Daoy (cell line): ENCODE measurements at places on chromosomes 16 and 17. TPM values are rescaled to one million over a fixed set of nuclear protein-coding genes. Genes with fewer than 3 reads are reported as not detected.

Gene HCRT
- total RNA-seq: not detected in 2 replicates

Gene ACE
- total RNA-seq: 0.29 TPM in 1 of 2 replicates, not detected in the other

Gene KRTAP16-1
- not detected in 2 replicates for total RNA-seq

Gene EFNB3
- 1.0 and 2.1 TPM in 2 replicates for total RNA-seq

Gene KCNH6
- not detected in 2 replicates for total RNA-seq

- no peak for DNase-seq
Observed at GRCh38 chr16:8686879-8687278, 12.5 kb downstream of the ABAT start.

DNA sequence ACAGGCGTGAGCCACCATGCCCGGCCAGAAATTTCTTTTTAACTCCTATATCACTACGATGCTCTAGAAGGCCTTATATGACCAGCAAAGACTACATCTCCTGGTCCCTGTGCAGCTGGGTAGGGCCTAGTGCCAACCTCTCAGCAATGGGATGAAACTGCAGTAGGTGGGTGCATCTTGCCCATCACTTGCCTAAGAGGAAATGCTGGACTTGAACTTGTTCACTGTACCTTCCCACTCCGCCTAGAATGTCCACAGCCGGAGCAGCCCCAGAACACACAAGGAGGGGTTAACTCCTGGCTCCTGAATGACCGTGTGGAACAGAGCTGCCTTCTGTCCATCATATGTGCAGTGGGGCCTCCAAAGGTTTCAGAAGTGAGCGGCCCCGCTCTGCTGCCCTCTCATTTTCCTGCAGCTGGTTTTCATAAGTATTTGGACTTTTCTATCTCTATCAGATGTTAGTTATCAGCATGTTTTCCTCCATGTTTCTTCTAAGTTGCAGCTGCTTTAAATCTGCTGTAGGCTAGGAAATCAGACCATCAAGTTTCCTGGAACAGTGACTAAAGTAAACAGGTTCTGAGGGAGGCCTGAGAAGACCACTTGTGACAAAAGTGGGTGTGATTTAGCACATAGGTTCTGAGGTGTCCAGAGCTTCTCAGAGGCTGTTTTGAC lies 52.5 kb downstream of the WSB1 start:
- no peak for DNase-seq

DNA sequence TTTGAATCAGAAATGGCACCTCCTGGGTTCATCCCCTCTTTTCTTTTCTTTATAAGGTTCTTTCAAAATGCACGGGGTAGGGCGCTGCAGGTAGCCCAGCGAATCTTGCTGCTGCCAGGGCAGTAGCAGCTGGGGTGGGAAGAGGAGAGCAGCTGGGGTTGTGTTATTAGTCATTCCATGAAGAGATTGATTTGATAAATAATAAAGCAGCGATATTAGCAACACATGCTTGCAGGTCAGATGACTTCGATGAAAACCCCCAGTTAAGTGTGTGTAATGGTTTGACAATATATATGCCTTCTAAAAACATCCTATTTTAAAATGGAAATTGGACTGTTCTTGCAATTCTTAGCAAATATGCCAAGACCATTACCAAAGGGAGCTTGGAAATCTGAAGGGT lies 200.7 kb downstream of the CCDC182 start:
- no peak for DNase-seq

DNA sequence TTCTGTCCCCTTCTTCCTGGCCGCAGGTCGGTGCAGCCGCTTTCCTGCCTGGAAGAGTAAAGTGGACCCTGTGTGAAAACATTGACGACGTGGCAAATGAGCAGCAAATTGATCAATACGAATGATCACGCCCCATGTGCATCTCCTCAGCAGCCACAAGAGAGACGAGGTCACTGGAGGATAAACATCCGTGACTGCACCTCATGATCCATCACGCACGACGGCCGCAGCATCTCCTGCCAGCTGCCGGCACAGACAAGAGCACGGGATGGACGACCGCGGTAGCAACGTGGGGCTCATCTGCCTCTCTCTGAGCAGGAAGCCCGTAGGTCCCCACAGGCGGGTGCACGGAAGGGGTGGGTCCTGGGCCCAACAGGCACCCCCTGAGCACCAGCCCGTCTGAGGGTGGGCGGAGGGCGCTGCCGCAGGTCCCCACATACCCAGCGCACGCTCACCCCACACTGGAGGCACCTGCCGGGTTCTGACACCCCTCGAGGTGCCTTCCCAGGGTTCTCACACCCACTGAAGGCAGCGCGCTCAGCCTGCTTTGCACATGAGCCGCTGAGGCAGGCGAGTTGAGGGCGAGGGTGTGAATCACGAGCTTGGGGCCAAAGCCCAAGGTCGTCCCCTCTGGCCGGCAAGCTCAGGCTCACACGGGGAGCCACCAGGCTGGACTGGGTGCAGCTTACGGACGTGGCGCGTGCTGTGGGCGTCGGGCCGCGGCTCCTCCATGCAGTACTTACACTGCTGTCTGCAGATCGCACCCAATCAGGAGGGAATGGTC lies 12.3 kb upstream of the CDH15 start:
- DNase-seq: no peak

DNA sequence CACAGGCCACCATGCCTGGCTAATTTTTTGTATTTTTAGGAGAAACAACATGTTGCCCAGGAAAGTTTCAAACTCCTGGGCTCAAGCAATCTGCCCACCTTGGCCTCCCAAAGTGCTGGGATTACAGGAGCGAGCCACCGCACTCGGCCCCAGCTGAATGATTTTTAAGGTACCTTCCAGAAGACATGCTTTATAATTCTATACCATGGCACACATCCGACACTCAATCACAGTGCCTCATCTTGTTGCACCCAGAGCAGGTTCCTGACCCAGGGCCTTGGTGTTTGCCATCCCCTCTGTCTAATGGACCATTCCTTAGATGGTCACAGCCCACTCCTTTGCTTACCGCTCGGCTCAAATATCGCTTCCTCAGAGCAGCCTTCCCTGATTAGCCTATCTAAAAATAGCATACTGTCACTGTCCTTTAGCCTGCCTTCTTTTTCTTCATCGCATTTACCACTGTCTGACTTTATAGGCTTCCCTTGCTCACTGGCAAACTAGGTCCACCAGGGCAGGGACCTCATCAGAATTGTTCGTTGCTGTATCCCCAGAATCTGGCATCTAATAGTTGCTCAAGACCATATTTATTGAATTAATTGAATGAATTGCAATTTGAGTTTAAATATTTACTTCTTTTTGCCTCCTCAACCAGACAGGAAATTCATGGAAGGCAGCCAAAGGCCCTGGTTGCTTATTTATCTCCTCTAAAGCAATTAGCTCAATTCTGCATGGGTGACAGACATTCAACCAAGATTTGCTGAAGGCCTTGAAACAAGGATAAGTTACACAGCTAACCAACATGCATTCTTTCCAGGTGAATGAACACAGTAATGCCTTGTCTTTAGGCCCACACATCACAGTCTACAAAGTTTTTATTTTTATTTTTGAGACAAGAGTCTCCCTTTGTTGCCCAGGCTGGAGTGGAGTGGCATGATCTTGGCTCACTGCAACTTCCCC lies 6.3 kb upstream of the TENT4B start:
- DNase-seq: no peak

- DNase-seq: no peak
Observed at GRCh38 chr16:58906981-58907715, 173.0 kb upstream of the GOT2 start.

- peak; percentile 70 for DNase-seq
Observed at GRCh38 chr17:29115961-29116803, 64.0 kb downstream of the MYO18A start.

DNA sequence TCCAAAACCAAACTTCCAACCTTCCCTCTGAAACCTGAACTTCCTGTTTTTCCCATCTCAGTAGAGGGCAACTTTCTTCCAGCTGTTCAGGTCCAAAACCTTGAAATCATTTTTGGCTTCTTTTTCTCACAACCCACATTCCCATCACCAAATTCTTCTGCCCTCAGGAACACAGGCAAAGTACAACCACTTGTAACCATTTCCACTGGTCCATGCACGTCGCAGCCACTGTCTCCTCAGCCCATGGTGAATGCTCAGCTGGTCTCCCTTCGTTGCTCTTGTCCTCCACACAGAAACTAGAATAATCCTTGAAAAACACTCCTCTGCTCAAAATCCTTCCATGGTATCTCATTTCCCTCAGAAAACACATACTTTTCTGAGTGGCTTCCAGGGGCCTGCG lies 3.7 kb upstream of the ADAT1 start:
- no peak for DNase-seq

DNA sequence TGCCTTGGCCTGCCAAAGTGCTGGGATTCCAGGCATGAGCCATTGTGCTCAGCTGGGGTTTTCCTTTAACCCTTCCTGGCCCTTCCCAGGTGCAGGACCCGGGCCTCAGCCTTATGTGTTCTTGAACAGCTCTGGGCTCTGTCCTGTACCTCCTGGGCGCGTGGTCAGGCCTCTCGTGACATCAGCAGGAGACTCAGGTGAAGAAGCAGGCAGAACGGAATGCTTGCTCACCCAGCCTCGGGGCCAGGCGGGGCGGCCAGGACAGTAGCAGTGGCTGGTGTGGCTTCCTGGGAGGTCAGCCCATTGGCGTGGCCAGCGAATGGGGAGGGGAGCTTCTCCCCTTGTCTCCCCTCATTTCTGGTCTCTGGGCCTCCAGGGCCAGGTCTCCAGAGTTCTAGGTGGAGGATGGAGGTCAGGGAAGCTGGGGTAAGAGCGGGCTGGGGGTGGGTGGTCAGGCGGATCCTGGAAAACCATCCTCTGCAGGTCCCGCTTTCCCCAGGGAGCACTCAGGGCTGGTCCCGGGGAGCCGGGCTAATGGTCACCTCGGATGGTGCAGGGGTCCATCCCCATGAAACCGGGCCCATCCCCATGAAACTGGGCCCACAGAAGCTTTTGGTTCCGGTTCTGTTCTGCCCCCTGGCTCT lies 281.5 kb downstream of the SEC14L1 start:
- DNase-seq: peak; percentile 72

DNA sequence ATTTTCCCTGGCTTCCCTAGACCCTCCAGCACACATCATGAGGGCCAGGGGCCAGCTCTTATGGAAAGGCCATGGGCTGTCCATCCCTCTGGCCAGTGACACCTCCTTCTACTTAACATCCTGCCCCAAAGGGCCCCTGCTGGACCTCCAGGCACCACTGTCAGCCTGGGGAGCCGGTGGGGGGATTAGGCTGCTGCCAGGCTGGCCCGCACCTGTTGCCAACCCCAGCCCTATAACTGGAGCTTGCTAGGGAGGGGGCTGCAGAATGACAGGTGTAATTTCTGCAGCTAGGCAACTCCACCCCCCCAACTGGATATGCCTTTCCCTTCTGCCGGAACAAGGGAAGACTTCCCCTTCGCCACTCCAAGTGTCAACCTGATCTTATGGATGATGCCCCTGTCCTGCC lies 12.5 kb downstream of the RARA start:
- DNase-seq: no peak

- no peak for DNase-seq
Observed at GRCh38 chr17:77566151-77566550, 392.4 kb upstream of the TNRC6C start.

DNA sequence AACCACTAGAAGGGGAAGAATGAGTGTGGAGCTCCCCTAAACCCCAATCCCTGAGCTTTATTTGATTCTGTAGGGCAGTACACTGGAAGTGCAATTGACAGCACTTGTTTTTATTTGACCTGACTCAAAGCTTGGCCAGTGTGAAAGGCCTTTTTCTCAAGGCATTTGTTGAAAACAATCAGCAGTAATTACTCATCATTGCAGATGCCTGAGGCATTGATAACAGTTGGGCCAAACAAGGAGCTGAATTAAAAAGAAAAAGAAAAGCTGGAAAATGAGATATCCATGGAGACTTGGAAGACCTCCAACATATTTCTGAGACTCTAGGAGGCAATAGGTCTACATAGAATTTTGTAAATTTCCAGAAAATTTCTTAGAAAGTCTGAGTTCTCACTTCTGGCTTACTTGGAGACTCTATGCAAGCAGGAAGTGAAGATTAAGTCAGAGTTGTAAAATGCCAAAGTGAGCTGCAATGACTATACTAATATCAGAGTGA lies 200.8 kb upstream of the KCNJ16 start:
- DNase-seq: peak; percentile 7

GRCh38 chr17:28950017-28950751 lies 1.1 kb downstream of the PHF12 start:
- peak; percentile 57 for DNase-seq

DNA sequence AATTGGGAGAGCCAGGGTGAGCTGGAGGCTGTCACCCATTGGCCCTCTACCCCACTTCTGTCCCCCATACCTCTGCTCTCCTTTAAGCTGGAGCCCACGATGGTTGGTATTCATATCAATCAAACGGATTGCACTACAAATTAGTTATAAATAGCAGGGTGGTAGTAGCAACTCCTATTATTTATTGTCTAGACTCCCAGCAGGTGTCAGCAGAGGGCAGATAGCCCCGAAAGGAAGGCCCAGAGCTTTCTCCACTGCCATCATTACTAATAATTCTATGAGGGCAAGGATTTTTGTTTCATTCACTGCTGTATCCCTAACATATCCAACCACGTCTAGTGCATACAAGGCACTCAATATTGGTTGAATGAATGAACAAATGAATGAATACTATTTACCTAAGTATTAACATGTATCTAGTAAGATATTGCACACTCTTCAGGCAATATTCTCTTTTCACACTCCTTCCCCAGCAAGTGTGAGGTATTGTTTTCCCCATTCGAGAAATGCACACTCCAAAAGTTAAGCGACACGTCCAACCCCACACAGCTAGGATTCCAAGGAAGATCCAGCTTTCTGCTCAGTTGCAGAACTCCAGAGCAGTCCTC lies 6.3 kb downstream of the C17orf50 start:
- DNase-seq: no peak

GRCh38 chr16:52912565-52913173 lies 140.0 kb downstream of the CHD9NB start:
- DNase-seq: peak; percentile 11

GRCh38 chr16:14308368-14308723 lies 237.2 kb downstream of the MRTFB start:
- no peak for DNase-seq
